ENCODE measurements at places on chromosomes 2 and 18.
A peak's percentile ranks its signal among the peaks of the same experiment; 100 is the strongest.

GRCh38 chr2:173690349-173690748 lies 274.8 kb downstream of the SP3 start:
- DNase-seq = no peak

- no peak for DNase-seq
Observed at GRCh38 chr2:118095610-118096009, 7.3 kb downstream of the INSIG2 start.

GRCh38 chr2:67879586-67880290 lies 183.1 kb downstream of the C1D start:
- no peak for DNase-seq

- no peak for DNase-seq
Observed at GRCh38 chr2:207501802-207502576, 27.8 kb upstream of the CREB1 start.

GRCh38 chr2:216486271-216486670 lies 12.4 kb upstream of the RPL37A start:
- DNase-seq = no peak

DNA sequence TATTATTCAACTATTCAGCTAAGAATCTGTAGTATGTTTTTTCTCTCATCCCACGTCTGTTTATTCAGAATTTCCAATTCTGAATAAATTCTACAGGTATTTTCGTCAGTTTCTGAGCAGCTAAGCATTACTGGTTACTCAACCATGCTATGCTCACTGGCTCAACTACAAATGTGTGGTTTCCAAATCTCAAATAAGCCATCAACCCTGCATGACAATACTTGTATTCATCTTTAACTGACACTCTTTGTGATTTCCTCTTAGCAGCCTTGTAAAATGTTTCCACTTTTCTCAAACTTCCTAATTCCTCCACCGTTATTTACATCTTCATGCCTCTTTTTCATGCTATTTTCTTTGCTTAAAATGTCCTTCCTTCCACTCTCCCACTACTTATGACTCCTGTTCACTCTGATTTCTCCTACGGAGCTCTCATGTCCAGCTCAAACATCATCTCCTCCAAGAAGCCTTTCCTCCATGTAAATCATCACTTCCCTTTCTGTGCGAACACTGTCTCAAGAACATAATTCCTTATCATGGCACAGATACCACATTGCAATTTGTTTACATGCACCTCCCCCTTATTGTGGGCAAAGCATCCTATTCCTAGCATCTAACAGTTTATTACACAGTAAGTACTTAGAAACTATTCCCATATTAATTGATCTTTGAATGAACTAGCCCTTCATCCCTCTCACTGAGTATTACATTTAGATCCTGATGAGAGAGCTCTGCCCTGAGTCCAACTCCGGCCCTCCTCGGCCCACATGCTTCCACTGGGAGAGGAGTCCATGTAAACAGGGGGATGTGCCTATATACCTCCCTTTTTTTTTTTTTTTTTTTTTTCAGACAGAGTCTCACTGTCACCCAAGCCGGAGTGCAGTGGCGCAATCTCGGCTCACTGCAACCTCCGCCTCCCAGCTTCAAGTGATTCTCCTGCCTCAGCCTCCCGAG lies 10.5 kb downstream of the CCDC88A start:
- no peak for DNase-seq

GRCh38 chr2:167048829-167049228 lies 160.5 kb downstream of the XIRP2 start:
- no peak for DNase-seq

DNA sequence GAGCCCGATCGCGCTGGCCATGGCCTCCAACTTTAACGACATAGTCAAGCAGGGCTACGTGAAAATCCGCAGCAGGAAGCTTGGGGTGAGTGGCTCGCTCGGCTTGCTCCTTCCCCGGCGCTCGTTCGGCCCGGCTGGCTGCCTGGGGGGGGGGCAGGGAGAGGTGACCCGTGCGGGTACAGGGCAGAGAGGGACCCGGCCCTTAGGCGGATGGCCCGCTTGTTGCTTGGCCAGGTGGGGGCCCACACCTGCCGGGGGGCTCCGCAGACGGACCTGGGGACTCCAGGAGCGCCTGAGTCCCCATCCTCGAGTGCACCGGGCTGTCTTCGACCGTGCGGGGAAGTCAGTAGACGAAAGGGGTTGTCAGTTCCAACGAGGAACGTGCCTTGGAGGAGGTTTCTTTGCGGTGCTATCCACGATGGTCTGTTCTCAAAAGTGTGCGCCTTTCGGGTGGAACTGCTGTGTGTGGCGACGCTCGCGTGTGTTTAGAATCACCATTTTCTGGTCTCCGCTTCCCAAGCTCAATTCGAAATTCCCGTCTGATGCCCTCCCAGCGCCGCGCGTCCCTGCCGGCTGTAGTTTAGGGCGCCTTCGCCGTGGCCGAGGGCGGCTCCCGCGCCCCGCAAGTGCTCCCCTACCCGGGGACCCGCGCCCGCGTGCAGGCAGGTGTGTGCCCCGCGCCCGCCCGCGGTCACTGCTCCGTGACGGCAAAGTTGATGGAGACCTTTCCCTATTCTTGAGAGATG lies 711 bp downstream of the DOK6 start:
- DNase-seq = peak; percentile 64

DNA sequence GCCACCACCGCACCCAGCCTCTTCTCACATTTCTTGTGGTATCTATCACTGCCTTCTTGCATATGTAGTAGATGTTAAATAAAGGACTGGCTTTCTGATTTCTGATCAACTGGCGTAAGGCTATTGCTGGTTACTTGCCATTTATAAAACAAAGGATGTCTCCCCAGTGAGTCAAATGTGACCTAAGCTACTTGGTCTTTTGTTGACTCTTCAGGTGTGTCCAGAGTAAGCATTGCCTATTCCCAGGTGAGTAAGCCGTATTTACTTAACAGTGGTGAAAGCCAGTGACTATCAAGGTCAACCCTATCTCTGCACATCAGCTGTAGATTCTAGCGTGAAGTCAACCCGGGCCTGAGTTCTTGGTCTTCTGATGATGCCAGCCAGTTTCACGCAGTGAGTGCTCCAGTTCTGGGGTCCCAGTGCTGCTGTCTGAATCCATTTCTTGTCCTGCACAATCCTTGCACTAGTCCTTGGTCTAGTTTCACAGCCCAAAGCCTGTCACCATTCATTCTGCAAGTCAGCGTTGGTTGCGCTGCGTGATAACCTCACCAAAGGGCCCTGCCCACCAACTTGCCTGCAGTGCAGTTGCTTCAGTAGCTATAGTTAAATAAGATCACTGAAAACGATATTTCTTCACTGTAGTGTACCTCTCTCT lies 120.2 kb downstream of the GBX2 start:
- DNase-seq = no peak

- no peak for DNase-seq
Observed at GRCh38 chr2:143807192-143807591, 678.0 kb downstream of the ARHGAP15 start.

GRCh38 chr2:71299507-71299906 lies 32.1 kb upstream of the ZNF638 start:
- no peak for DNase-seq

DNA sequence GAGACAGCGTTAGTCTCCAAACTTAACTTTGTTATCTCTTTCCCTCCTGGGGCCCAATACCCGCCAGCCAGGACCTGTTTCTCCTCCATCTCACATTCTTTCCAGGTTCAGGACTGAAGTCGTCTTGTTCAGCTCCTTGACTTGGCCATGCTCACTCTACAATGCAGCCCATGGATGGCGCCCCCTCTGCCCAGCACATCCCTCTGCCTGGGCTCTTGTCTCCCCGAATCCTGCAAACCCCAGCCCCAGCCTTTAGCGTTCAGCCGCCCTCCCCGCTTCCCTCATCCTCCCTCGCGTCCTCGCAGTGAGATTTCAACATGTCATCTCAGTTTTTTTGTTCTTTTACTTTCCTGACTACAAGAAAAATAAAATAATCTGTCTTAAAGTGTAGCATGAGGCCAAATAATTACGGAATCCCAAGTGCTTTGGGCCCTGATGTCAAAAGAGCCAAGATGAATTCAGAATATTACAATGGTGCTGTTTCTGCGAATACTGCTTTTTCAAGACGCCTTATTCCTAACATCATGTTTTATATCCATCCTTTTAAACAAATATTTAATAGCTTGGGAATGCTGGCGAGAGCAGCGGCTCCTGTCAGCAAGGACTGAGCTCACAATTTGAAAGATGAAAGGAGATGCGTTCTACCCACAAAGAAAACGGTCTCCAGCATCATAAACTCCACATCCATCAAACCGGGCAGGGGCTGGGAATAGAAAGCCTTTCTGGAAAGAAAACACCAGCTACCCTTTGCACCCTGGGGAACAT lies 1.0 kb downstream of the FAM178B start:
- DNase-seq = peak; percentile 34

DNA sequence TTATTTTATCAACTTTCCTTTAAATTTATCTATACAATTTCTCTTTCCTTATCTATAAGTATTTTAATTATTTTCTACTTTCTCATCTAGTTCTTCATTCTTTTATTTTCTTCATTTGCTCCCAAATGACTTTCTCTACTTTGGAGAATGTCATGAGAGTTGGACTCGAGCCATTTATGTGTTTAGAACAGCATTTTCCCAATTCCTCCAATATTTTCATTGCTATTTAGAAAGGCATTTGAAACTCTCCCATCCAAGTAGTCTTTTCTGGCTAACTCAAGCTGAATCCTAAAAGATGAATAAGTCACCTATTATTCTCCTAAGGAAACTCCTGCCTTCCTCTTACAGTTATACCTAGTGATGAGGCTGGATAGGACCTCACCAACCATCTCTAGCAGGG lies 15.8 kb upstream of the FEZ2 start:
- DNase-seq = no peak

DNA sequence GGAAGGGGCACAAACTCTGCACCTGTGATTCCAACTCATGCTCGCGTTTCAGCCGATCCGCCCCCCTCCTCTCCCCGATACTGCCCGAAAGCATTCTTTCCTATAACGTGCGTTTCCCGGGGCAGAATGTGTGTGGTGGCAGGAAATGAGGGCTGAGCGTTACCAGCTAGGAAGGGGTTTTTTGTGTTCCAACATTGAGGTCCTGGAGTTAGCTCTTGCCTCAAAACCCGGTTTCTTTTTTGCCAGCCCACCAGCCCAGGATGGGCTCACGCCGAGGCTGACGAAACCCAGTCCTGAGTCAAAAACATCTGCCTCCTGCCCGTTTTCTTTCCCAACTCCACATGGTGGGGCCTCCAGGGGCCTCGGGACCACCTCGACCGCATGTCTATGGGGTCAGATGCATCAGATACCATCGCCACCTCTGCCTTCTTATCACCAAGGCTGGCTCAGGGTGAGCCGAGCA lies 113.7 kb upstream of the COPS8 start:
- no peak for DNase-seq

DNA sequence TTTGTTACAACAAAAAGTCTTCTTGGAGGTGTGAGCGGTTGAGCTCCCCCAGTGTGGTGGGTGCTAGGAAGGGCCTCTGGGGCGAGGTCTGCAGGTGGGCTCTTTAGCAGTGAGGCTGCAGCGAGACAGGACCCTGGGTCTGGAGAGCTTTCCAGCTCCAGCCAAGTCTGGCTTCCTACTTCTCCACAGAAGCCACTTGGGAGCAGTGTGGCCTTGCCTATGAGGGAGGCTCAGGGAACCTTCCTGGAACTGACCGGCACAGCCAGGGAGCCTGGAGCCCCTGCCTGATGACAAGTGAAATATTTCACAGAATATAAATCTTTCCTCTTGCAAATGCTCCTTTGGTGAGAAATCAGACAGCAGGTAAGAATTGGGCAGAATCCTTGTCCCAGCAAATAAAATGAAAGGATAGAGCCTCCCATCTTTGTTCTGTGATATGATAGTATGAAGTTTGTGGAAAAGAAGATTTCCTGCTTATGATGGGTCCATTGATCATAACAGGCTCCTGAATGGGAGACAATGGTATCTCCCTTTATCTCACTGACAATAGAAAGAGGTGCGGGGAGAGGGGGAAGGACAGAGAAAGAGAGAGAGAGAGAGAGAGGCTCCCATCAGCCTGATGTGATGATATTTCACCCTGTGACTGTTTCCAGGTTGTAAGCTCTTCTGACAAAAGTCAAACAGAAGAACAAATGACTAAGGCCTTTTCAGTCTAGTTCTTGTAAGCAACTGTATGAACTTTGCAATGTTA lies 289.8 kb upstream of the SPRED2 start:
- DNase-seq = no peak

GRCh38 chr2:66457545-66457944 lies 22.6 kb downstream of the MEIS1 start:
- DNase-seq = no peak

DNA sequence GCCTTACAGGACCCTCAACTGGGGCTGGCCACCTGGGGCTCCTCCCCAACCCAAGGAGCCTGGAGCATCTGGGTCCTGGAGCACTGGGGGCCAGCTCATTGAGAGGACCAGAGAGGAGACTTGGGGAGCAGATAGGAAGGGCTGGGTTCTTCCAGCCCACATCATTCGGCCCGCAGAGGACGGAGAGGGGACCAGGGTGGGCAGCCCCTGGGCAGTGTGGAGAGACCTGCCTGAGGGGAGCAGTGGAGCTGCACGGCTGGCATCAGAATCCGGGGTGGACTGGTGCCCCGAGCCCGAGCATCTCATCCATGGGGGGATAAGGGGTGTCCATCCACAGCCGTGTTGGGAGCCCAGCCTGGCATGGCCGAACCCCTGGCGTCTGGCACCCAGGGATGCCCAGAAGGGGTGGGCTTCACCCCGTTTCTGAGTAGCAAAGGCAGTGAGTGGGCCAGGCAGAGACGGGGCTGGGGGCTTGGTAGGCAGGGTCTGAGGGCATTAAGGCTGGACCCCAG lies 11.3 kb downstream of the GPC1 start:
- DNase-seq = no peak

- DNase-seq = no peak
Observed at GRCh38 chr18:45712061-45712460, 11.9 kb upstream of the SLC14A1 start.

- no peak for DNase-seq
Observed at GRCh38 chr2:212547716-212548454, 9.3 kb upstream of the ERBB4 start.

- DNase-seq = no peak
Observed at GRCh38 chr2:46815121-46815802, 100.3 kb downstream of the MCFD2 start.

GRCh38 chr2:76178610-76179009 lies 467.9 kb upstream of the GCFC2 start:
- no peak for DNase-seq

DNA sequence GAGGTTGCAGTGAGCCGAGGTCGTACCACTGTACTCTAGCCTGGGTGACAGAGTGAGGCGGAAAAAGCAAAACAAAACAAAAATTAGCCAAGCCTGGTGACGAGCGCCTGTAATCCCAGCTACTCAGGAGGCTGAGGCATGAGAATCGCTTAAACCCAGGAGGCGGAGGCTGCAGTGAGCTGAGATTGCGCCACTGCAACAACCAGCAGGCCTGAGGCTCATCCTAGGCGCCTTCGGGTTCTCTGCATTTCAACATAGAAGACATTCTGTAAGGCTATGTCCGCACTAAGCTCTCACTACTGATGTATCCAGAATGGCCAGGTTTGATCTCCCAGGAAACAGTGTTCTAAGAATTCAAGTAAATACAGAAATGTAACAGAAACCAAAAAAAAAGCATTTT lies 23.5 kb downstream of the PTPN2 start:
- no peak for DNase-seq

Data from upper lobe of right lung (tissue), 1 donor.